ENCODE measurements at places on chromosomes 3 and 15. TPM values are rescaled to one million over a fixed set of nuclear protein-coding genes. Genes with fewer than 3 reads are reported as not detected.

Gene LRTM1
- total RNA-seq: not detected

Gene KIF7
- 10.3 TPM for total RNA-seq

Gene GOLGA6L26
- total RNA-seq: not detected

Gene ACTC1
- 9.6 TPM for total RNA-seq

Gene SNX4
- total RNA-seq: 60.0 TPM

Gene MYLK
- total RNA-seq: 345 TPM

Gene LMAN1L
- 229 TPM for total RNA-seq

Gene STRIT1
- total RNA-seq: 4.9 TPM

Gene IGSF10
- not detected for total RNA-seq

Gene CELSR3
- 0.41 TPM for total RNA-seq

Gene DNAJB11
- 42.5 TPM for total RNA-seq

Gene FMN1
- total RNA-seq: 32.5 TPM

Gene CP
- total RNA-seq: 15.2 TPM

Gene SHF
- 13.7 TPM for total RNA-seq

Gene PAQR5
- 0.17 TPM for total RNA-seq

Gene SERPINI2
- not detected for total RNA-seq

Gene MNS1
- total RNA-seq: 4.5 TPM

Gene NT5DC2
- 70.8 TPM for total RNA-seq

Gene GOLGA8O
- not detected for total RNA-seq

Gene GP9
- not detected for total RNA-seq

Gene WNT7A
- total RNA-seq: not detected

Gene UBA5
- 48.4 TPM for total RNA-seq

Gene RLBP1
- total RNA-seq: not detected

Gene TNIK
- total RNA-seq: 5.6 TPM

Gene CCNB2
- 8.3 TPM for total RNA-seq

Gene CCDC39
- not detected for total RNA-seq

Gene MKRN3
- 1.8 TPM for total RNA-seq

Gene SLC7A14
- total RNA-seq: 0.05 TPM

Gene MON1A
- total RNA-seq: 7.8 TPM

Gene SSUH2
- 0.27 TPM for total RNA-seq

Gene SOX14
- total RNA-seq: 1.2 TPM

Gene ITIH3
- 9.6 TPM for total RNA-seq

Data from prostate gland (tissue), 2 donors.